ENCODE measurements at places on chromosomes 4 and X.

DNA sequence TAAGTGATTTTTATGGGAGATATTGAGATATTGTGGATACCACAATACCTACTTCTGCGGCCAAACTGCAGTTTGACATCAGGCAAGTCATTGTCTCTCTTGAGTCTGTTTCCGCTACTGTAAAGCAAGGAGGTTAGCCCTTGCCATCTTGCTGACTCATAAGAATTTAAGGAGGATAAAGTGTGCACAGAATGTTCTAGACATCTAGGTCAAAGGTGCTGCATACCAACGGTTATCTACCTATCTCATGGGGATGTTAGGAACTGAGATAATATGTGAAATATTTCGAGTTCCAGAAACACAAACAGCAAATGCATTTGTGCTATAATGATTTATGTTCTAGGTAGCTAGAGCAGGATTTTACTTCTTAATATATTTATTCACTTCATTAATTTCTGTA lies 211.5 kb upstream of the NR3C2 start:
- DNase-seq, result no peak

- no peak for DNase-seq
Measured at GRCh38 chr4:118410138-118410537, 57.3 kb upstream of the PRSS12 start.

DNA sequence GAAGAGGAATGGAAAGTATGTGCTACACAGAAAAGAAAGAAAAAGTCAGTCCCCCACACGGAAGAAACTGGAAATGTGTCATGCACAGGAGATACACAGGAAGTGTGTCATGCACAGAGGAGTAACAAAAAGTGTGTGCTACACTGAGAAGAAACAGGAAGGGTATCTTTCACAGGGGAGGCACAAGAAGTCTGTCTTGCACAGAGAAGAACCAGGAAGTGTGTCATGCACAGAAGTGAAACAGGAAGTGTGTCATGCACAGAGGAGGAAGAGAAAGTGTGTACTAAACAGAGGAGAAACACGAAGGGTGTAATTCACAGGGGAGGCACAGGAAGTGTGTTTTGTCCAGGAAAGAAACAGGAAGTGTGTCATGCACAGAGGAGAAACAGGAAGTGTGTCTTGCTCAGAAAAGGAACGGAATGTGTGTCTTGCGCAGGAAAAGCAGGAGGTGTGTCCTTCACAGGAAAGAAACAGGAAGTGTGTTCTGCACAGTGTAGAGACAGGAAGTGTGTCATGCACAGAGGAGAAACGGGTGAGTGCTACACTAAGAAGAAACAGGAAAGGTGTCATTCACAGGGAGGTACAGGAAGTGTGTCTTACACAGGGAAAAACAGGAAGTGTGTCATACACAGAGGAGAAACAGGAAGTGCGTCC lies 527.2 kb upstream of the PRKX start:
- DNase-seq, result no peak

GRCh38 chr4:89954906-89955695 lies 60.4 kb downstream of the MMRN1 start:
- DNase-seq, result no peak

DNA sequence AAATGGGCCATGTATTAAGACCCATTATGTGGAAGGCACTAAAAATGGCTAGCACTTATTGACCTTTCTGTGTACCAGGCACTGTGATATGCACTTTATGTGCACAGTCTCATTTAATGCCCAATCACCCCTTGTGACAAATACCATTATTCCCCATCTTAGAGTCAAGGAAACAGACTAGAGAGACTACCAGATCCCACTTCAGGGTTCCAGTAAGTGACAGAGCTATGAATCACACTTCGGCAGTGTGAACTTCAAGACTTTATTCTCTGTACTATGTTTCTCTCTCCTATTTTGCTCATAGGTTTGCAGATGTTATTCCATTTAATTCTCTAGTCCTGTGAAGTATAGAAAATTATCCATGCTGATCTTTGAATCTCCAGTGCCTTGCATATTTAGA lies 107.0 kb downstream of the NFKB1 start:
- no peak for DNase-seq

- DNase-seq, result no peak
Measured at GRCh38 chrX:57595381-57595811, 3.6 kb downstream of the ZXDB start.

DNA sequence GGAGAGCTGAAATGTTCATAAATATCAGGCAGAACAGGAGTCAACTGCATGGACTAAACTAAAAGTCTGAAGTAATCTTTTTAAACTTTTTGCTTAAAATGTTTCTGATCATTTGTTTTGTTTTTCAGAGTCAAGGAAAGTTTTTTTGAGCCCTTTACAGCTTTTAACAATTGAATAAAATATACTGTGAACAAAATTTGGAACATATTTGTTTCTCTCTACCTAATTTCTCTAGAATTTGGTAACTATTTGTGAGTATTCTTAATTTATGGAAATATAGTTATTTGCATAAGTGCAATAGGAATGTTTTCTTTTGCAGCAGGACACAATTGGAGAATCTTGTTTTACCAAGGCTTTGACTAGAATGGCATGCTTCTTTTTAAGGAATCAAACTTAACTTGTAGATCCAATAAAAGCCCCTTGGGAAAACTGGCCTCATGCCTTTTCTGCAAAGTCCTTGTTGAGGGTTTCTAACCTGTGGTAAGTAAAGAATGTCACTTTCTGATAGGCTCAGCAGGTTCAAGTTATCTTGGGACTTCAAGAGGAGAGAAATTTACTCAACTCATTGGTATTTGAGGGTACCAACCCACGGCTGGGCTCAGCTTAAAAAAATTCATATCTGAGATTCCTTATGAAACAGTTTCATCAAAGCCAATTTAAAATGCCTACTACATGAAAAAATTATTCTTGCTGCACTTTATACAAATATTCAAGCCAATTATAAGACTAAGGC lies 91.5 kb downstream of the UPRT start:
- DNase-seq, result no peak

GRCh38 chr4:132557660-132558059 lies 591.4 kb upstream of the PCDH10 start:
- no peak for DNase-seq

GRCh38 chr4:75038376-75038775 lies 105.5 kb downstream of the PARM1 start:
- DNase-seq, result no peak

DNA sequence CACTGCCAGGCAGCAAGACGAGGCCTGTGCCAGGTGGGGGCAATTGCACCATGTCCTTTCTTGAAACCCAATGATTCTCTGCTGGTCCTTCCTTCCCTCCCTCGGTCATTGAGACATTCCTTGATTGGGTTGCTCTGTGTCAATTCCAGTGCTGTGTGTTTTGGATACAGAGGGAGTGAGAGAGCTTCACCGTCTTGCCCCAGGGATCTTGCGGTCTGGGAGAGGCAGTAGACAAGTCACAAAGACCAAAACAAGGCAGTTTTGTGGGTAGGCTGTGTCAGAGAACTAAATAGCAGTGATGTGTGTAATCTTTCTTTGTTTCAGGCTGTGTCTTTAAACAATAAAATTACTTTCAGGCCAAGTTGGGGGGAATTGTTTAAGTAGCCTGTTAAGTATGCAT lies 38.8 kb upstream of the TADA2B start:
- DNase-seq, result no peak

GRCh38 chr4:155960522-155960921 lies 6.9 kb upstream of the CTSO start:
- DNase-seq, result no peak

DNA sequence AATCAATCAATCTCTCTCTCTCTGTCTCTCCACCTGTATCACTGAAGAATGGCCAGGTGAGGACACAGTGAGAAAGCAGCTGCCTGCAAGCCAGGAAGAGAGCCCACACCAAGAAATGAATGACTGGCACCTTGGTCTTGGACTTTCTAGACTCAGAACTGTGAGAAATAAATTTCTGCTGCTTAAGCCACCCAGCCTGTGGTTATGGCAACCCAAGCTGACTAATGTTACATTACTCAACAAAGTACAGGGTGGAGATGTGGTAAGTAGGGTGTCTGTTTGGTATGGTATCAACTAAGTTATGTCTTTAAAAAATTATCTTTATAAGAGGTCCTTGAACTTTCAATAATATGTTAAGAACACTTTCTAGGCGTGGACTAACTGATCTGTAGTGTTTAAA lies 159.3 kb downstream of the EPHA5 start:
- DNase-seq, result no peak

- no peak for DNase-seq
Measured at GRCh38 chr4:29066861-29067260, 1653.3 kb upstream of the PCDH7 start.

- no peak for DNase-seq
Measured at GRCh38 chr4:15370296-15370695, 57.5 kb upstream of the C1QTNF7 start.

DNA sequence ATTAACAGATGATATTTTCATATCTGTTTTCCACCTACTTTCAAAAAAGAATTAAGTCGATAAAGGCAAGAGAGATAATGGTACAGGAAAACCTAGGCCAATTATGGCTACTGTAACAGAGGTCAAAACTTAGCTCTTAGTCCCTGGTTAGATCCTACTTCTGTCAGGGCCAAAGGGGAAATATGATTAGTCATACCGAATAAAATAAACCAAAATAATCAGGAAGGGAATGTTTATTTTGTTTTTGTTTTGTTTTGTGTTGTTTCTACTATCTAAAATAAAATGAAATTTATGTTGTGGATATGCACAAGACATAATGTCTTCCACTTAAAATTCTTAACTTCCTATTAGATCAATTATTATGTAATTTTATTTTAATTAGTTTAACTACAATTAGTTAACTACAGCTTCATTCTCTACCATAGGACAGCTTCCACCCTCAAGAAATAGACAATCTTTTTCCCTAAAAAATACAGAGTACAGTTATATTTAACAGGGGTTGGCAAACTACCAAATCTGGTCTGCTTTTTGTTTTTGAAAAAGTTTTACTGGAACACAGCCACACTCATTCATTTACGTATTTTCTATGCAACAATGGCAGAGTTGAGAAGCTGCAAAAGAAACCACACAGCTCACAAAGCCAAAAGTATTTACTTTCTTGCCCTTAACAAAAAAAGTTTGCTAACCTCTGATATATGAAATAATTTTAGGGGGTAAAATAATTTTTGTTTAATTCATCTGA lies 25.4 kb downstream of the TMEM47 start:
- no peak for DNase-seq

GRCh38 chr4:94758700-94759399 lies 1.1 kb downstream of the BMPR1B start:
- no peak for DNase-seq

DNA sequence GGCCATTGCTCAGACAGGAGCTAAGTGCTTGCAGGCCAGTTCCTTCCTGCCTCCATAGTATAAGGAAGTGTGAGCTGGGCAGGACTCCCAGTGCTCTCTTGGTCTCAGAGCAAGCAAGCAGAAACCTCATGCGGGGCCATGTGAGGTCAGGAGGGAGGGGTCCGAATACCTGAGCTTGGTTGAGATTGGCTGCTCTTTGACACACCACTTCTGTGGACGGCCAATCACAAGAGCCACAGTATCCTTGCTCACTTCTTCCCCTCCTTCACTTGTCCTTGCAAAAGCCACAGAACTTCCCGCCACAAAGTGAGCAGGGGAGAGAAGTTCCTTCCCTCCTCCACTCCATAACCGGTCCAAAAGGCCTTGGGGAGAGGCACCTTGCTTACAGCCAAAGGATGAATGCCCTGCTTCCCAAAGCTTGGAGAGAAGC lies 56.7 kb downstream of the PRPS1 start:
- DNase-seq, result no peak

DNA sequence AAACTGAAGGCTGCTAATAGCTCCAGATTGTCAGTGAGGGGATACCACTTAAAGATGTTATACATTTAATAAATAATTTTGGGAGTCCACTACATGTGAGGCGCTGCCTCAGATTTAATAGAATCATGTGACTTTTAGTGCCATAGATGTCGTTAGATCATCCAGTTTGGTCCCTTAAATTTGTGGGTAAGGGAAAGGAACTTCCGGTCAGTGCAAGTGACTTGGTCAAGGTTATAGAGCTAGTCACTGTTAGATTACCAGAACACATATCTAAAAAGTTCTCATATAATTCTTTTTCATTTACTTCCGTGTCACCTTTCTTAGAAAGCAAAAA lies 529 bp upstream of the UBA6 start:
- no peak for DNase-seq

DNA sequence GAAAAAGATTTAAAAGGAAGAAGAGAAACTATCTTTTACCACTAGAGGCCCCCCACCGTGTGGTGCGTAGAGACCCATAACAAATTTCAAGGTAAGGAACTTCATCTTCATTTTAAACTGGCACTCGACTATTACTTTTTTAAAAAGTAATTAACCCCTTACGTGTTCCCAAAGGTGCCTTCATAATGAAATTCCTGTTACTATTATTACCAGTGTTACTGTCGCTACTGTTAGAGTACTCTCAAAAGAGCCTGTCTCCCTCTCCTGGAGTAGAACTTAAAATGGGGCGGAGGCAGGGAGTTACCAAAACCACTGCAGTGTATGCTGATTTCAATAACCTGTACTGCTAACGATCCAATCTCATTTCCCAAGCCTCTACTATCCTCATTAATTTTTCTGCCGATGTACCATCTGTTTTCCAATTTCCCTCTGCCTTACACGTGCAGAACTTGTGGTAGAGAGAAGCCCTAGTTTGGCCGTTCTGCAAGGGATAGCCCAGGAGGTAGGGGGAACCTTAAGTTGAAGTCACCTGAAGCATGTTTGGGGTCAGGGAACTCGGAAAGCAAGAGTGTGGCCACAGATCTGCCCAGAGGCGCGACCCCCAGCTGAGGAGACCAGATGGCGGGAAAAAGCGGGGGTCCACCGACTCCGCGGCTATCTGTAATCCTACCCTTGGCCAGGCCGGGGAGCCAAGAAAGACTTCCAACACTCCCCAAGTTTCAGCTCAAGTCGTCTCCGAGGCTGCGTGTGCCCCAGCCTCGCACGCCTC lies 720 bp upstream of the STK26 start:
- no peak for DNase-seq

- DNase-seq, result no peak
Measured at GRCh38 chr4:128825226-128825625, 15.7 kb downstream of the JADE1 start.

DNA sequence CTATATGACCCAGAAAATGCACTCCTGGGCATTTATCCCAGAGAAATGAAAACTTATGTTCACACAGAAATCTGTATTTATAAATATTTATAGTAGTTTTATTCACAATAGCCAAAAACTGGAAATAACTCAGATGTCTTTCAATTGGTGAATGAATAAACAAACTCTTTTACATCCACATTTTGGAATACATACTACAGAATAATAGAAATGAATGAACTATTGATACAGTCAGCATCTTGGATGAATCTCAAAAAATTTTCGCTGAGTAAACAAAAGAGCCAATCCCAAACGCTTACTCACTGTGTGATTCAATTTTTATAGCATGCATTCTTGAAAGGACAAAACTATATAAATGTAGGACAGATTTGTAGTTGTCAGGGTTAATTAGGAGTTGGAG lies 75.1 kb upstream of the HTR2C start:
- DNase-seq, result no peak
